ENCODE measurements at places on chromosomes 13 and 19.

- DNase-seq, result no peak
Observed at GRCh38 chr13:31409678-31410356, 210.0 kb downstream of the B3GLCT start.

- DNase-seq, result no peak
Observed at GRCh38 chr19:31666126-31666525, 316.9 kb upstream of the TSHZ3 start.

DNA sequence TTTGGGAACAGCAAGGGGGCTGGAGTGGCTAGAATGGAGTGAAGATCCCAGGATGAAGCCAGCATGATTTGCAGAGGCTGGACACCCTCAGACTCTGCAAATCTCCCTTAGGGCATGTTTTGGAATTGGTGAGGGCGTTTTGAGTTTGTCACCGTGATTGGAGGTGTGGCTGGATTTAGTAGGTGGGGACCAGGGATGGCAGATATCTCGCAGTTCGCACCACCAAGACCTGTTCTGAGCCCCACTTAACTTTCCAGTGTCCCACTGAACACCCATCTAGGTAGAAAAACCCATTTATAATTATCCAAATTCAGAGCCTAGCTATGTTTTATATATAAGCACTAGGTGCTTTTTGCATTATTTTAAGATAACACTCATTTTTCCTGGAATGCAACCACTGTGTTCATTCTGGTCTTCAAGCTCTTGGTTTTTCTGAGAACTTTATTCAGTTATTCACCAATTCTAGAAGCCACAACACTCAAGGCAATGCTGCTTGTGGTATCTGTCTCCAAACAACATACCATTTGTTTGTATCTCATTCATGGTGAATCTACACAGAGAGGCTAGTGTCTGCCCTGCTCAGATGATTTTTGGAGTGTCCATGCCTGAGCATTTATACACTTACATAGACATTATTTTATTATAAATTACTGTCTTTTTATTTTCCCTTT lies 3.0 kb upstream of the NANOS2 start:
- no peak for DNase-seq

DNA sequence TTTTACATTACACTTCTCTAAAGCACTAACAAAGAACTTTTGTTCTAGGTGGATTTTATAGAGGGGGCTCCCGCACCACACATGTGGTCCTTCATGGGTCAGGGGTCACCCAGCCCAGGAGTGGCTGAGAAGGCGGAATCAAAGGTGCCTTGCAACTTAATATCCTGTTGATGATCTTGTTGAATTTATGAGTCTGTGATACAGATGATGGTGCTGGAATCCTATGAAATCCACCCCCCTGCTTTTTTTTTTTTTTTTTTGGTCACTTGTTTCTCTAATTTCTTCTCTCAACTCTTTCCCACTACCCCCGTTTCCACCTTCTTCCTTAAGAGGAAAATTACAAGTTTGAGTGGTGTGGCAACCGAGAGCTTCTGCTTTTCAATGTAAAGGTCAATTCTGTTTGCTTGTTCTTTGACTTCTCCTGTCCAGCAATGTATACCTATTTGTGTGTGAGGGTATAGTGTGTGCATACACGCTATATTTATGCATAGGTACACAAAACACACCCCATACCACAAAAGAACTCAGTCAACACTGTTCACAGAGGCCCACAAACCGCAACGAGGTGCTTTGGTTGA lies 4.2 kb upstream of the ZIC2 start:
- DNase-seq, result no peak
